ENCODE measurements at places on chromosomes 13 and 19.

- no peak for DNase-seq
These were observed 6.4 kb upstream of the NFIC start for GRCh38 chr19:3359919-3360420.

- DNase-seq = no peak
These were observed 29.1 kb downstream of the CEBPA start for GRCh38 chr19:33273065-33273736.

DNA sequence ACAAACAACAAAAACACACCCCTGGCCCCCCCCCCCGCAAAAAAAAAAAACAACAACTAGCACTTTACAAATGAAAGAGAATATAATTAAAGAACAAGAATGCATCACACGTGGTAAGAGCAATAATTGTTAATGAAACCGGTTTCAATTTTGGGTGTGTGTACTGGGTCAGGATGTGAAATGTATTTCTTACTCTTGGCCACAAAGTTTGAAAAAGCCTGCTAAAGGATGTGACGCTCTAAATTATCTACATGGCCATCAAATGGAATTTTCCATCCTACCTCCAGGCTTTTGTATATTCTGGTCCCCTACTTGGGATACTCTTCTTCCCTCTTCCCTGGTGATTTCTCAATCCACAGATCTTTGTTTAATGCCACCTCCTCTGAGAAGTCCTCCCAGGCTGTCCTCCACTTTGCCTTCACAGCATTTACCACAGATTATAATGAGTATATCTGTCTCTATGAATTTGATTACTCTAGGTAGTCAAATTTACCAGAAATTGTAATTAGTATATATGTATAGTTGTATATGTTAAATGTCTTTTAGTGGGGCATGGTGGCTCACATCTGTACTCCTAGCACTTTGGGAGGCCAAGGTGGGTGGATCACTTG, 2.1 kb downstream of the SARS2 start:
- no peak for DNase-seq

DNA sequence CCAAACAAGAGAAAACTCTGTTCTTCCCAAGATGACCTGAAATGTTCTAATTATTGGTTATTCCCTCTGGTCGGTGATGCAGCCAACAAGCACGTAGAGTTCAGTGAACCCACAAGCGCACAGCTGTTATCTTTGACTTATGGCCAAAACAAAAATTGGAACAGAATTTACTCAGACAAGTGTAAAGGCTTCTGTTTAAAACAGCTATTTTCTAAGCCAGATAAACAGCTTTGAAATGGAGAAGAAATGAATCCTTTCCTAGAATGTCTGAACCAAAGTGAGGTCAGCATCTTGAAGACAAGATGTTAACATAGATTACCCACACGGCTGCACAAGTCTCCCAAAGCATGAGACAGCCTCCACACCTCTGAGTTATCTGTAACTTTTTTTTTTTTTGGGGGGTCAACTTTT, 669.2 kb downstream of the DIAPH3 start:
- no peak for DNase-seq

GRCh38 chr19:47210689-47211316, 20.2 kb downstream of the BBC3 start:
- DNase-seq = peak; percentile 68

DNA sequence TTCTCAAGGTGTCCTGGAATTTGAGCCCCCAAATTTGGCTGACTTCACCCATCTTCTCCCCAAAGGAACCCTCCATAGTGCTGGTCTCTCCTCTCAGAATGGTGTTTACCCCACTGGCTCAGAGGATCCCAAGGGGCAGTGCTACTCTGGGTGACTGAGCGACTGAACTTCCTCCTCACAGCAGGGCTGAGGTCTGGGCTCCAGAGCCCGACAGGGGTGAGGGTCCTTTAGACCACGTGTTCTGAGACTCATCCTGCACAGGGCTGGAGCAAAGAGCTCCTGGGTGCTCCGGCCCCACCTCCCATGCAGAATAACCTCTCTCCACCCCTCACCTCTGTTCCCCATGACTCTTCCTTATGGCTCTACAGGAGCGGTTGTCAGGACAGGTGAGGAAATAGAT, 23.2 kb upstream of the CD33 start:
- DNase-seq = no peak

GRCh38 chr13:113646921-113647340, 11.1 kb downstream of the ATP4B start:
- DNase-seq = no peak

- no peak for DNase-seq
These were observed 16.1 kb upstream of the TPP2 start for GRCh38 chr13:102580552-102581169.

DNA sequence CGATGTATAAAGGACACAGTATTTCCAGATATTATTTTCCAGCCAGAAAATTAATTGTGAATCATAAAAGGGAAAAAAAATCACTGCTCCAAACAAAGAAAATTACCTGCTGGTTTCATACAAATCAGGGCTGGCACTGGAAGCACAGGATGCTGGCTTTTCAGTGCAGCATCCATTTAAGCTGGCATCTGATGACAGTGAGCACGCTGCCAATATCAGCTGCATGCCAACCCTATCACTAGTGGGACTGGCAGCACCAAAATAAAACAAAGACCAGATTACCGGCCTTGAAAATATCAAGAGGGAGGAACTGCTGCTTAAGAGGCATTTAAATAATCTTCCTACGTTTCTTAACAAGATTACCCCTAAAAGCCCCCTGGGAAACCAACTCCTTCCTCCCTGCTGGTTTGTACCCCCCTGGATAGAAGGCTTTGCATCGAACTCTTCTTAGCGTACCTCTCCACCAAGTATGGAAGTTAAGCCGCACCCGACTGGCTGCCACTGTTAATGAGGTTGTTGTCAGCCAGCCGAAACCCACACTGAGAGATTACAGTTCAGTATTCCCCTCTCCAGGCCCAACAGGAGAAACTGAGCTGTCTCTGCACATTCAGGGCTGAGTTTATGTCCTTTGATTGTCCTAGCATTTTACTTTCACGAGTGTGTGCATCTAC, 257.8 kb downstream of the EFNB2 start:
- DNase-seq = no peak

DNA sequence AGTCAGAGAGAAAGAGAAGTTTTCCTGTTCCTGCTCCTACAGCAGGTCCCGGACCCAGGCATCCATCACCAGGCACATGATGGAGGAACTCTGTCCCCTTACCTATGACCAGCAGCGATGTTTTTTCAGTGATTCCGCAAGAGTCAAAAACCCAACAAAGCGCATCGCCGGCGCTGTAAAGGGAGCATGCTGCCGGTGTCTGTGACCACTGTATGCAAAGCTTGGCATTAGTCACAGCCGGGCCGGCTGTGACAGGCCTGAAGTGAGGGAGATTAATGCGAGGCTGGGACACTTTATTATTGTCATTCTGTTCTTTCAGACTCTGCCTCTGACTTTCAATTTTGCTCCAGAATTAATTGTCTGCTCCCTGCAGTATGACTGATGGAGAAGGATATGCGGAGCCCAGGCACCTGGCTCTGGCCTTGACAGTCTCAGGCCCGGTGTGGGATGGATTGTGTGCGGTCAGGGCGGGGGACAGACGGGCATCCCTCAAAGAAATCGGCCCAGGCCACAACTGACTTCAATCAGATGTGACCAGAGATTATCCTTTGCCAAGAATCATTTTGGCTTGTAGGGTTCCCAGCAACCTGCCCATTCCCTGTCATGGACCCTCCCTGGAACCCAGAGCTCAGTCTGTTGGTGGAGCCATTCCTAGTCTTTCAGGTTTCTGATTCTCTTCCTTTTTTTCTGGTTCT, 462.0 kb upstream of the ZNF507 start:
- no peak for DNase-seq

DNA sequence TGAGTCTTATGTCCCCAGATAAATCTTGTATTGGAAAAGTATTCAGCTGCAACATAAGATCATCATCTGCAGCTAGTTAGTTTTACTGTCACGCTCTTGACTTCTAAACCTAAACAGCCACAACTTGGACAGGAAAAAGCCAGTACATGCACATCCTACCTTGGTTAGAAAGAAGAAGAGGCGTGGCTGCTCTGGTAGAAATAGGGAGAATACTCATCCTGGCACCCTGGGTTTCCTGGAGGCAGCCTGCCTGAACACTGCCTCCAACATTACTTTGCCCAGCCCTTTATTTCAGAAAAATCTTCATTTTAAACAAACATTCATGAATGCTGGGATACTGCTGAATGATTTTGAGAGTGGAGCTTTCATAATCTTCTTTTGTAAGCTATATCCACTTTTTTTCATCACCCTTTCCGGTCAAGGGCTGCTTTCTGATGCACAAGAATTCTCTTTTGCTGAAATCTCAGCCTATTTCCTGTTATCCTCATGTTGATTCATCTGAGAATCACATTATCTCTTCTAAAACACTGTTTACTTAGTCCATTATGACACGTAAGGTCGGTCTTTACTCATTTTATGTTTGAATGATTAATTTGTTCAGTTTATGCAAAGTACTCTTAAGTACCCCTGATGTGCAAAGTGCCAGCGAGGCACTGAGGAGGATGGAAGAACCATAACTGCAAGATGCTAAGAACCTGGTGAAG, 55.2 kb downstream of the STARD13 start:
- no peak for DNase-seq

GRCh38 chr13:33290421-33290965, 4.9 kb upstream of the STARD13 start:
- DNase-seq = no peak

DNA sequence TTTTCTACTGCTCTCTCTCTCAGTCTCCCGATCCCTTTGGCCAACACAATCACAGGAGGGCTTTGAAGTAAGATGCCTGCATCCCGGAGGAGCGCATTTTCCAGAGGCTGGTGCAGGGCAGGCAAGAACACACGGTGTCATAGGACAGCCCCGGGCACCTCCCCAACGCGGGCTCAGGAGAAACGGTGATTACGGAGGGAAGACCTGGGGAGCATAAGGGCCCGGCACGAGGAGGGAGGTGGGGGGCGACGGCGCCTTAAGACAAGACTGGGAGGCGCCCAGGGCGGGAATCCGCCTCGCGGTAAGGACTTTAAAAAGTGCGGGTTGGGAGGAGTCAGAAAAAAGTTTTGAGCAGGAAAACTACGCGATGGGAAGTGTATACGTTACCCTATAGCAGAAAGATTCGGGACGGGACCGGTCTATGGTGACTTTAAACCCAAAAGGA, 18.7 kb upstream of the ZNF888 start:
- DNase-seq = no peak

- no peak for DNase-seq
These were observed 1.2 kb downstream of the MADCAM1 start for GRCh38 chr19:497491-497868.

GRCh38 chr13:37306778-37307544, 201.5 kb upstream of the CSNK1A1L start:
- peak; percentile 35 for DNase-seq

GRCh38 chr19:14375055-14375581, 6.1 kb upstream of the ADGRE5 start:
- no peak for DNase-seq

DNA sequence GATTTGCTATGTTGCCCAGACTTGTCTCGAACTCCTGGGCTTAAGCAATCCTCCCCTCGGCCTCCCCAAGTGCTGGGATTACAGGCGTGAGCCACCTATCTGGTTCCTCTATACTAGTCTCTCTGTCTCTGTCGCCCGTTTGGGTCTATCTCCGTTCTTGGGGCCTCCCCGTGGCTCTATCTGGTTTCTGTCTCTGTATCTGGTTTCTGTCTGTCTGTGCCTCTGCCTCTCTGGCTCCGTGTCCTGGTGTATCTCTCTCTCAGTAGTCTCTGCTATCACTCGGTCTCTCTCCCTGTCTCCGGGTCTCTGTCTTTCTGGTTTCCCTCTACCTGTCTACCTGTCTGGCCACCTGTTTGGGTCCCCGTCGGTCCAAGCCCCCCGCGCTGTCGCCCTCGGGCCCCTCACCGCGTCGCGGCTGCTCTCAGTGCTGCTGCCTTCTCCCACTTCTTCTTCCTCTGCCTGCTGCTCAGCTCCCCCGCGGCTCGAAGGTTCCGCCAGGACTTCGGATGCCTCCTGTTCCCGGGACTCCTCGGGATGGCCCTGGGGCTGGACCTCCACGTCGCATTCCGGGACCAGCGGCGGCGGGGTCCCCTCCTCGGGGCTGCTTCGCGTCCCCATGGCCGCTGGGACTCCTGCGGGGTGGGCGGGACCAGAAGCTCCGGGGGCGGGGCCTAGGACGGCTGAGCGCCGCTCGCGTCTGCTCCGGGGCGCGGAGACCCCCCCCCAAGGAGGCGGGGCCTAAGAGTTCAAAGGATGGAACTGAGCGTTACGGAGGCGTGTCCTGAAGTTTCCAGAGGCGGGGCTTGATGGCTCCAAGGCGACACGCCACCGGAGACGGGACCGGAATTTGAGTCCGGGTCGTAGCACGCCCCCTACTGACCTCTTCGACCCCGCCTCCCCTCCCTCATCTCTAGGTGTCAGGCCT, 783 bp downstream of the PHLDB3 start:
- peak; percentile 95 for DNase-seq

DNA sequence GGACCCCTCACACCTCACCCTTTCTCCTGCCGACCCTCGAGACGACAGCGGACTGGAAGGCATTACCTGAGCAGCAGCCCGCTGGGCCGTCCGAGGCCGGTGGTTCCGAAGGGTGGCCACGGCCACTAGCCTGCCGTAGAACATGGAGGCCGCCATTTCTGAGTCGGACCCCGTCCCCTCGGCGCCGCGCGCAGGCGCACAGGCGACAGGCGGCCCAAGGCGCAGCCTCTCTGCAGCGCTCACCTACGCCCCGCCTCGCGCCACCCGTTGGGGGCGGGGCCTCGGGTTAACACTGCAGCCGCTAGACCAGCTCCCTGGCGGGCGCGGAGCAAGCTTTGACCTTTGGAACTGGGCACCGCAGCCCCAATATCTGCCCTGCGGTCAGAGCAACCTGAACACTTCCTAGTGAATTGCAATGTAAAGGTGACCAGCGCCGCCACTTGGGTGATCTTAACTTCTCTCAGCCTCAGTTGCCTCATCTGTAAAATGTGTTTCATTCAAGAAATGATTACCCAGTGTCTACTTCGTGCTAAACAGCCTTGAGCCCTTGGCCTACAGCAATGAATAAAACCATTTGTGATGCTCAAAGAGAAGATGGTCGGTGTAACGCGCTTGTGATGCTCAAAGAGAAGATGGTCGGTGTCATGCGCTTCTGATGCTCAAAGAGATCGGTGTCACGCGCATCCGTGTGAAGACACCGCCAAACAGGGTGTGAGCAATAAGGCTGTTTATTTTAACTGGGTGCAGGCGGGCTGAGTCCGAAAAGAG, at the start of gene SUCLA2:
SUCLA2 (minus strand) TSS at position 160 of the 768 bp plus-strand sequence; CDS start at position 156, 4 bp downstream.
- DNase-seq = peak; percentile 92
